ENCODE measurements at places on chromosomes 7 and 10. TPM values are rescaled to one million over a fixed set of nuclear protein-coding genes. Genes with fewer than 3 reads are reported as not detected.

- DNase-seq: no peak
Observed at GRCh38 chr10:89118091-89118490, 89.0 kb downstream of the CH25H start.

DNA sequence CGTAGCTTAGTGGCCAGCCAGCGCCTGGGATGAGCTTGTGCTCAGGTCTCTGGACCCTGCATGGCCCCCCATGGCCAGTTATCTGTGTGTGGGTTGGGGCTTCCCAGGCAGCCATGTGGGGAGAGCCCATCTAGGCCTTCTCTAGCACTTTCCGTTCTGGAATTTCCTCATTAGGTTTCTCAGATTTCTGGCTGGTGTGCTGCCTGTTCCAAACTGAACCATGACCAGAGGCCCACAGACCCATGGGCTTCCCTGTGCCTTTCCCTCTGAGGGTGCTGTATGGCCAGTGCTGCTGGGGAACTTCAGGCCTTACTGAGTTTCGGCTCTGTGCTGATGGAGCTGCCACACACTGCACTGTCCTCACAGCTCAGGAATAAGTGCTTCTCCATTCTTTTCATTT lies 50.2 kb downstream of the SHH start:
- DNase-seq: no peak

DNA sequence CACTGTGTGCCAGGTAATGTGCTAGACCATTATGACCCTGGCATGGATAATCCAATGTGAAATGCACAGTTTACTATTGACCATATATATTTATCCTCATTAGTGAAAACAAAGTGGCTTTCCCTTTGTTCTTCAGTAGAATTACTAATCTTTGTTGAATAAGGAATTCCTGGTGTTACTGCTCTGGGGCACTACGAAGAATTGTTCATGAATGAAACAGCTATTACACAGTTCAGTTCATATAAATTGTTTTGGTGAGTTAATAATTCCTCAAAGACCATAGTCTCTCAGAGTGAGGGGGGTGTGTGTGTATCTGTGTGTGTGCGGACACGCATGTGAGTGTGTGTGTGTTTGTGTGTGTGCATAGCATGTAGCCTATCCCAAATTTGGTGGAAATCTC lies 668.0 kb upstream of the MBL2 start:
- no peak for DNase-seq

DNA sequence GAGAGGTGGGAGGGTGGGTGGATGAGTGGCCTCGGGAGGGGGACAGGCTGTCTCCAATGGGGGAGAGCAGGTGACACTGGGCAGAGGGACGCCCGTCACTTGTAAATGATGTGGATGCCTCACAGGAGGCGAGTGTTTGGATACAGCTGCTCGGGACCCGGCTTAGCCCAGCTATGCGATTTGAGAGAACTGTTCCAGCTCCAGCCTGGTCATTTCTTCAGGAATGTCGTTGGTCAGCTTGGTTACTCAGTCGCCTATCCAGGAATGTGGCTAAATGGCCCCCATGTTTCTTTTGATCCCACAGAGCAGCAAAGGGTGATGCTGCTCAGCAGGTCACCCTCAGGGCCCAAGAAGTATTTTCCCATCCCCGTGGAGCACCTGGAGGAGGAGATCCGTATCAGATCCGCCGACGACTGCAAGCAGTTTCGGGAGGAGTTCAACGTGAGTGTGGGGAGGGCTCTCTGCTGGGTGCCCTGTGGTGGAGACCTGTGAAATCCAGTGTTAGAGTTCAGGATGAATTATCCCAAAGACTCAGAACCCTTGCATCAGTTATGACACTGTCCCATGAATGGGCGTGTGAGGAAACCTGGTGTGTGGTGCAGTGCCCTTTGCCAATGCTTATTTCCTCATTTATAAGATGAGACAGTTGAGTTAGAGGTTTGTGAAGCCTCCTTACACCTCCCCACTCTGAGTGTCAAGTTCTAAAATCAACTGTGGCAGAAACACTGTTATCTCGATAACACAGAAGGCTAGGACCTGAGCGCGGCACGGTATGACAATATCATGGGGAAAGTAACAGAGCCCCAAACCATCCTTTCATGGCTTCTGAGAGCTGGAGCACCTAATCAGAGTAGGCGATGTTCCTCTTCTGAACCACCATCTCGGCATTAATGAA lies 76.8 kb downstream of the MKI67 start:
- no peak for DNase-seq

LRRC72 gene
- not detected for polyA plus RNA-seq
